ENCODE measurements at places on chromosomes 16 and 17.

GRCh38 chr17:1783271-1783670 lies 21.4 kb downstream of the SERPINF1 start:
- no peak for DNase-seq

DNA sequence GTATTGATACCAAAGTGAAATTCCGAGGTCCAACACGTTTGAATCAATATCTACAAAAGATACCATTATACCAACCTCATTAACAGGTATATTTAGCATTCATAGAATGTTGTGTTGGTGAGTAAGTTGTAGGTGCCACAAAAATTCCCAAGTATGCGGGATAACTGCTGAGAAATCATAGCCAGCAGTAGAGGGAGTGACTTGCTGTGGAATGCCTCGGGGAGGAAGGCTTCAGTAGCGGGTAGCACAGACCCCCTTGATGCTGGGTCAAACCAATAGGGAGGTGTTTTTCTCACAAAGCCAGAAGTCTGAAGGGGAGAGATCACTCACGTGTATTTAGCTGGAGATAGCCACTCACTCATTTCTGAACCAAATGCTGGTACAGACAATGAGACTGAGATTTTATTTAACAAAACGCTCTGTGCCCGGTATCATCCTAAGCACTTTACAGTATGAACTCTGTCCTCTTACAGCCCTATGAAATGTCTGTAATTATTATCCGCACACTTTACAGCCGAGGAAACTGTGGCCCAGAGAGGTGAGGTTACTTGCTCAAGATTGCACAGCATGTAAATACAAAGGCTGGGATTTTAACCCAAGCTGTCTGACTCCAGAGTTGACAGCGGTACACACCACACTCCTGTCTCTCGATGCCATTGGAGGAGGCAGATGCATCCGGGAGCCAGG lies 23.1 kb downstream of the HSBP1 start:
- DNase-seq = no peak

- no peak for DNase-seq
Measured at GRCh38 chr17:64628641-64629040, 33.5 kb downstream of the SMURF2 start.

DNA sequence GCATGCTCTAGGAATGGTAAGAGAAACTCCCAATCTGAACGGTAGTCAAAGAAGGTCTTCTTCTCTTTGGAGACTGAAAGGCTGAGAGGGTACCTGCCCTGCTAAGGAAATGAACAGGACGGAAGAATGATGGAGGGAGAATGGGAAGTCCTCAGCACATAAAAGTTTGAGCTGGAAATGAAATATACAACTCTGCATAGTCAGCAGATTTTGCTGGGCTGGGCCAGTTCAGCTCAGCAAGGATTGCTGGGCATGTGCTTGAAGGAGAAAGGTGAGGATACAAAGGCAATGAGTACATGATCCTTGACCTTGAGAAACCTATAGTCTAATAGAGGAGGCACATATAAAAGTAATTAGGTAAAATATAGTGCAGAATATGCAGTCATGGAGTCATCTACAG lies 669.3 kb downstream of the MAF start:
- DNase-seq = no peak

DNA sequence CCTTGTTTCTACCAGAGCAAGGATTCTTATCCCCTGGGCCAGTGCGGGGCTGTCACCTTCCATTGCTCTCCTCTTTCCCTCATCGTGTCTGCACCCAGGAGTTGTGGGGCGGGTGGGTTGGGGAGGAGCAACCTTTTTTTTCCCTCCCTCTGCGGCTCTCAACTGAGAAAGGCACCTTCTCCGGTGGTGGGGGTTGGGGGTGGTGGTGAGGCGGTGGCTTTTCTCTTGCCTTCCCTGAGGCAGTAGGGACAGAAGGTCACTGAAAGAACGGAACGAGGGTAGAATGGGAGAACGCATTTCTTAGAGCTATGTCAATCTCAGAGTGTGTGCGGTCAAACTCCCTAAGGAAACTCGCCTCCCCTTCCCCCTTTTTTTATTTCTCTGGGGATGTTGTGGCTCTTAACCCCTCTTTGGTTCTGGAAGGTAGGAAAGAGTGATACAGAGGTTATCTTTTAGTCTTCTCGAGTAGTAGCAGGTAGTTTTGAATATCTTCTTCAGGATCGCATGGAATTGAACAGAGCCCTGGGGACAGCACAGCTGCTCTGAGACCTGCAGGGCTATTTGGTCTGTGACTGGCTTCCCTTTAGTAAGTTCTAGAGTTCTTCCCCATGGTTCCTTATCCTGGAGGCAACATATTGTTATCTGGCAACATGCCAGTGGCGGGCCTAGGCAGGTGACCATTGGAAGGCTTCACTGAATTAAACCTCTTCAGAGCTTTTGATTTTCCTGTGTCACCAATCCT lies 994 bp downstream of the CLTC start:
- DNase-seq = peak; percentile 38
